ENCODE measurements at places on chromosomes 7 and 10.

DNA sequence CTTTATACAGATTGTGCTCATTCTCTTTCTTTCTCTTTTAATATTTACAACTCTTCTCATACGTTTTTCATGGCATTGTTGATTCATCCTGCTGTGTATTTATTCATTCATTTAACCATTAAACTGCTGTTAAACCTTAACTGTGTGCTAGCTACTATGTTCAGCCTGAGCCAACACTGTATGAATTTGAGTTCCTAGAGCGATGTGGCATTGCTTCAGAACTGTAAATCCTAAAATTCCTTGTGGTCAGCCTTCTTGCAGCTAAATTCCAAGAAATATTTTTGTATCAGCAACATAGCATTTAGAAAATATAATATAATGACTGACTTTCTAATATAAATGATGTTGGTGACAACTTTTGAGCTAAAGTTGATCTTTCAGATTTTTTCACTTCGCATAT is 184.7 kb upstream of the FZD1 start:
- DNase-seq, result no peak

GRCh38 chr7:1124164-1124563 is 35.8 kb downstream of the ZFAND2A start:
- DNase-seq, result no peak

GRCh38 chr7:127089146-127089545 is 163.6 kb downstream of the GRM8 start:
- no peak for DNase-seq

DNA sequence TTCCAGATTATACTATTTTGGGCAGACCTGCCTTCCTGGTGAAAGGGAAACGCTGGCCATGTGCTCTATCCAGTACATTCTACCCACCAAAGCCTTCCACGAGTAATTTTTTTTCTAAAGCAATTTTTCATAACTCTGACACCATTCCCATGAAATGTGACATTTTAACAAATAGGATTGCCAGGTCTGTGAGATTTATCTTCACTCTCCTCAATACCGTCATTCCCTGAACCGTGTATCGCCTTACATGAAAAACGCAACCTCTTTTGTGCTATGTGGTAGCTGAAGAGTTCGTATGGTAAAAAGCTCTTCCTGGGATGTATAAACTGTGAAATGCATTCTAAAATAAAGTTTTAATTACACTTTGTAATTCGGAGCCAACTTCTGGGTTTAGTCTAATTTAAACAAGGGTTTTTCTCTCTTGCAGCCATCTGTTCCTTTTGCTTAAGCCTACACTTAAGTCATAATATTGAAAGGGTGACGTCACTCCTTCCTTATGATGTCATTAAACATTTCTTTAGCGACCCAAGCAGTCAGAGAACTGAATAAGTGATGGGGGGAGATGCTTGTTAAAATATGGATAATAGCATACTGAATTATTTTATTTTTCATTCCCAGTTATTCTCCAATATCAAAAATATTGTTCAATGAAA is 27.7 kb downstream of the C1QL3 start:
- DNase-seq, result no peak

DNA sequence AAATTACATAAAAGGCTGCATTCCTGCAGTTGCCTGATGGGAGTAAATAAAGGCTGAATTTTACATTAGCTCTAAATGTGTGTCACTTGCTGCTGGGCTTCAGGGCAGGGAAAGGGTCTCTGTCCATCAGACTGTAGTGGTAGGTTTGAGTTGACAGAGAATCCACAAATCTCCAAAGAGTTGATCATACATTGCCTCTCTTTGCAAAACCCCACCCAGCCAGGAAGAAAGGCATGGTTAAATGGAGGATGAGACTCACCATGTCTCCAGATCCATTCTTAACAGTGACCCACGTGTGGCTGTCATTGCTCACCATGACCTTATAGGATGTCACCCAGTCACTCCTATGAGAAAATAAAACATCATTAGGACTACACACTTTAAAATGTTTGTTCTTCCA is 92.8 kb downstream of the CPXM2 start:
- DNase-seq, result no peak

- no peak for DNase-seq
These were observed 10.4 kb downstream of the PMPCB start for GRCh38 chr7:103307503-103308231.

GRCh38 chr7:120170834-120171233 is 102.1 kb upstream of the KCND2 start:
- DNase-seq, result no peak

DNA sequence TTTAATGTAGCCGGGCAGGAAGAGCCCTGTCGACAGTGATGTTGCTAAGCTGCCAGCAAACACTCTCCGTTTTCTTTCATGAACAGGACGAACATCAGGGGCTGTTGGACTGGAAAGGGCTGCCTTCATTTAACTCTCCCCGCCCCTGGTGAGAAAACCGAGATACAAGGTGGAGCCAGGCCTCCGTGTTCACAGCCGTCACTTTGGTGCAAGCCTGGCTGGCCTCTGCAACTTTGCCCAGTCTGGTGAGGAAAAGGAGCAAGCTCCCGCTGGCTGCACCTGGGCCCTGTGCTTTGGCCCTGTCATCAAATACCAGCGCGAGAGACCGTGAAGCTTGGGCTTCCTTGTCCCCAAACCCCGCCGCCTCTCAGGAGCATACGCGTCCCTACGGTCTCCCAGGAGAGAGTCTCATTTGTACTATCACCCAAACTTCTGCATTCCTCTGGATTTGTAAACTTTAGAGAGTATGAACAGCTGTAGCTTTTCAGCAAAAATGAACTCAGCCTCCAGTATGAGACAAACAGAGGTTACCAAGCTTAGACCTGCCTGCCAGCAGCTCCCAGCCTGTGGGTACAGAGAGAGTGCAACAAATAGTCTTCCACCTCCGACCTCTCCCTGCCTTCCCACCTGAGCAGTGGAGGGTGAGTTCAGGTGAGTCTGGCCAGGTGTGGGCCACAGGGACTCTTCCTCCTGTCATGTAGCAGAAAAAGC is 445.3 kb upstream of the MGMT start:
- no peak for DNase-seq

DNA sequence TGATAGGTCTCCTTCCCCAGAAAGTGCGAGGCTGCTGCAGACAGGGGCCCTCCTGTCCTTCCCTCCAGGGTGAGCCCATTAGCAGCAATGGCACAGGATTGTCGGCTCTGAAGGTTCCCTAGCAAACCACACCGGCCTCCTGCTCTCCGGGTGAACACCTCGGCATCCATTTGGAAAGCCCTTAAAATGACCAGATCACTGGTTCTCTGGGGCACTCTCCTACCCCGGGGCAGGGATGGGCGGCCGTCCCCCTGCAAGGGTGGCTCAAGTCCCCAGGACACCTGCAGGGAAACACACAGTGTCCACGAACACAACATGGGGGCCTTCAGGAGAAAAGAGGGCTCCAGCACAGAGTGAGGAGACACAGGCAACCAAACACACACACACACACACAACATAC is 459.1 kb downstream of the PTPRN2 start:
- DNase-seq, result no peak

- no peak for DNase-seq
These were observed 102.1 kb upstream of the ANLN start for GRCh38 chr7:36287371-36288241.

DNA sequence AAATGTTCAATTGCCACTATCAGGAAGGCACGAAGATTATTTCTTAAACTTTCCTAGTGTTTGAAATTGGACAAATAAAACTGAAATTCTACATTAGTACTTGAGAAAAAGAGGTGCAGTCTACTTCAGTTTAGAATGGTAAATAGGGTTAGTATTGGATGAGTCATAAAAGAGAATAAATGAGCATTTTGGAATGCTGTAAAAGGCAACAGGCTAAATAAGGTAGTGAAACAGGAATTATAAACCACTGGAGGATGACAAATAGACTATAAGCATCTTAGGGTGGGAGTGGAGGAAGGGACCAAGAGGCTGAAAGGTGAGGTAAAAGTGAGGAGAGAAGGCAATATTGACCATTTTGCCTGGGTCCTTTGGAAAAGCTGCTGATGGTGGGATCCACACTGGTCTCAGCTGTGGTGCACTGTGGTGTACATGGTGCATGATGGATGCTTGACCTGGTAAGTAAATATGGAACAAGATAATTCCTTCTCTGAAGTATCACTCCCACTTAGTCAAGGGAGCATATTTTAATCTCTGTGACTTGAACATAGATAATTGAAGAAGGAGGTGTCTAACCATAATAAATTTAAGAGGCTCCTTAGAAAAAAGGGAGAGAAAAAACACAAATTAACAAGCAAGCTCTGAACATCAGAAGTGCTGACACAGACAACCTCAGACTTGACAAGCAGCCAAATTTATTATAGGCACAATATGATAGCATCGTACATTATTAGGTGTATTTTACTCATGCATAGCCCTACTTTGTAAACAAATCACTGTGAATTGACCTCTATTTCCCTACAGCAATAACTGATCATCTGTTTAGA is 76.4 kb upstream of the SCIN start:
- DNase-seq, result no peak

DNA sequence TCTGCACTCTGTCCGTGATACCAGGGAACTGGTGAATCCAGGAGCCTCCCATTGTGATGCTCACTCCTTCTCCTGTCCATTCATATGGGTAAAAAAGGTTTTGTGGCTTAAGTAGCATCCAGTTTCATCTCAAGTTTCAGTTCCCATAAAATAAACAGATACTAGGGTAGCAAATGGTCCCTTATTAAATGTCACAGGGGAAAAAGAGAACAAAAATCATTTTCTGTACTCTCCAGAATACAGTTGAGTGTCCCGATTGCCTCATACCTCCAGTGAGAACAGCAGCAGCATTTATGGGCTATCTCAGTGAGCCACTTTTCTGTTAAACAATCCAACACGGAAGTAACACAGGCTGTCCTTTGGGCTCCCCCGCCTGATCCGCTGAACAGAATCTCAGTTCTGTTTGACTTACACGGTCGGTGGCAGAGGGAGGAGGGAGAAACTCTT is 179.6 kb downstream of the CELF2 start:
- no peak for DNase-seq

GRCh38 chr7:85285527-85285926 is 98.7 kb upstream of the SEMA3D start:
- DNase-seq, result no peak

DNA sequence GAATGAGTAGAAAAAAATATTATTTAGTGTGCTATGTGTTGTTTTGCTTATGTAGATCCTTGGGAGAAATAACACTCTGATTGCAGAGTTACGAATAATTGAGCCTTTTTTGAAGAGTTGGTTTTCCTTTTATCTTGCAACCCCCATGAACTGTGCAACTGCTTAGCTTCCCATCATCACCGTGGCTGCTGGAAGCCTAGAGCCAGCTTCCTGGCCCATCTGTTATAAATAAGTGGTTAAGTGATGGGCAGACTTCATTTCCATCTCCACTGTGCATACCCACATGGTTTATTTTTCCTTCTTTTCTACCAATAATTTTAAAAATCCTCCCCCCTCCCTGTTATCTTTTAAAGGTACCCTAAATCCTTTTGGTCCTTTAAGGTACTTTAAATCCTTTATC is 554.9 kb upstream of the GALNT17 start:
- no peak for DNase-seq

- DNase-seq, result peak; percentile 31
These were observed 309.7 kb downstream of the CSTF2T start for GRCh38 chr10:51389415-51390321.

- no peak for DNase-seq
These were observed 37.6 kb downstream of the ANK3 start for GRCh38 chr10:60352105-60352504.

- no peak for DNase-seq
These were observed 565 bp upstream of the INA start for GRCh38 chr10:103276251-103276895.

DNA sequence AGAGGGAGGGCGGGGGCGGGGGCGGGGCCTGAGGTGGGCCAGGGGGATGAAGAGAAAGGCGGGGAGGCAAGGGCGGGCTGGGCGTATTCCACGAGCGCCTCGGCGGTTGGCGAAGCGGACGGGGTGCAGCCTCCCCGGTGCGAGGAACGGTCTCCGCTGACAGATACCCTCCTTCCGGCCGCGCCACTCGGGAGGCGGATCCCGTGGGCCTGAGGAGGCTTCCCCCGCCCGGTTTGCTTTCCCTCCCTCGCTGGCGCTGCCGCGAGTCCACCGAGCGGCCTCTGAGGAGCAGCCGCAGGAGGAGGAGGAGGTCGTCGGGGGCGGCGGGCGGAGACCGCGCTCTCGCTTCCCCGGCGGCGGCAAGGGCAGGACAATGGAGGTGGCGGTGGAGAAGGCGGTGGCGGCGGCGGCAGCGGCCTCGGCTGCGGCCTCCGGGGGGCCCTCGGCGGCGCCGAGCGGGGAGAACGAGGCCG is at the start of gene TRIM24:
Gene TRIM24 (plus strand): TSS at position 84 of the 473 bp plus-strand sequence. CDS start 290 bp downstream, at position 374.
- DNase-seq, result no peak

GRCh38 chr7:37445064-37445723 is 3.5 kb downstream of the ELMO1 start:
- no peak for DNase-seq

DNA sequence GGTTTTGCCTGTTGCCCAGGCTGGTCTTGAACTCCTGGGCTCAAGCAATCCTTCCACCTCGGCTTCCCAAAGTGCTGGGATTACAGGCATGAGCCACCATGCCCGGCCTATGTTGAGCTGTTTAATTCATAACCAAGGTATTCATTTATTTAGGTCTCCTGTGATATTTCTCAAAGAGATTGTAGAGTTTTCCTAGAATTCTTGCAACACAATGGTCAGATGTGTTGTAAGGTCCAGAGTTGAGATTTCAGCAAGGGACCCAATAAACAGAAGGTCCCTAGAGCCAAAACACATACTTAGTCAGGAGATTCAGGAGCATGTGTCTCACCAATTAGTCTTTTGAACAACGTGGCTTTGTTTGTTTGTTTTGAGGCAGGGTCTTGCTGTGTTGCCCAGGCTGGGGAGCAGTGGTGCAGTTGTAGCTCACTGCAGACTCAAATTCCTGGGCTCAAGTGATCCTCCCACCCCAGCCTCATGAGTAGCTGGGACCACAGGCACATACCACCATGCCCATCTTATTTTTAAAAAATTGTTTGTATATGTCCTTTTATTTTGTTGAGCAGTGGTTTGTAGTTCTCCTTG is 321.3 kb upstream of the GALNT17 start:
- no peak for DNase-seq

GRCh38 chr10:71679425-71679824 is 40.2 kb downstream of the C10orf105 start:
- DNase-seq, result no peak

- DNase-seq, result no peak
These were observed 14.1 kb upstream of the CYTH3 start for GRCh38 chr7:6286486-6286885.

GRCh38 chr10:72386916-72387586 is 32.3 kb upstream of the DNAJB12 start:
- no peak for DNase-seq

DNA sequence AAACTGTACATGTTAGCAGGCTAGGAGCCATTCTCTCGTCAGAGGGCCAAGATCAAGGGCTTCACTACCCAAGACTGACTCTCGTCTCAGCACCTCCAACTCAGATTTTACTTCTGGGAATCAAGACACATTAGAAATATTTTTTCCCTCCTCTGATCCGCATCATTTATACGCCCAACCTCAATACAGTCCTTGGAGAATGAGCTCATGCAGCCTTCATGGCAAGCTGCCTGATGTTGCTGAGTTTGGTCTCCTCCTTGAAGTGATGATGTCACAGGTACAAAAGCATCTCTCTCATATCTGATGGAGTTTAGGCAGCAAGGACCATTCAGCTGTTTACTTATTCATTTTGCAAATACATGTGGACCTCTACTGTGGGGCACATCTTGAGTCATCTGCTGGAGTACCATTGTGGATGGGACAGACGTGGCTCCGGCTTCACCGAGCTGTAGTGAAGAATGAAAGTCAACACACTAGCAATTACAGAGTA is 114.0 kb downstream of the BMPER start:
- no peak for DNase-seq

GRCh38 chr7:37255327-37255944 is 193.2 kb downstream of the ELMO1 start:
- no peak for DNase-seq

- no peak for DNase-seq
These were observed 1.0 kb downstream of the POLM start for GRCh38 chr7:44081266-44081748.

All from C1 segment of cervical spinal cord (tissue), 14 donors.